Liver (tissue), 10 donors: ENCODE measurements at places on chromosomes 16 and 17. TPM values are rescaled to one million over a fixed set of nuclear protein-coding genes. Genes with fewer than 3 reads are reported as not detected.

Gene MAP3K14
- 1.2 TPM for total RNA-seq

Gene TMEM220
- 19.6 TPM for total RNA-seq

Gene KRT28
- not detected for total RNA-seq

GRCh38 chr17:82831041-82831817 lies 8.6 kb downstream of the ZNF750 start:
- H3K4me1 ChIP-seq, result no peaks in the 10 kb centered on the region
- no peak overlapping the region for H3K4me3 ChIP-seq
- peaks cover 4% of the 10 kb centered on the region for H3K36me3 ChIP-seq
- H3K27ac ChIP-seq, result no peak overlapping the region
- no peak for DNase-seq
- no peaks in the 10 kb centered on the region for H3K27me3 ChIP-seq

Gene CA7
- total RNA-seq, result not detected

Gene HOXB3
- total RNA-seq, result 0.75 TPM

GRCh38 chr17:40645943-40646342 lies 1.7 kb downstream of the SMARCE1 start:
- H3K36me3 ChIP-seq, result peaks cover 22% of the 10 kb centered on the region
- H3K27ac ChIP-seq, result no peak overlapping the region
- peaks cover 6% of the 10 kb centered on the region for H3K4me1 ChIP-seq
- no peak for DNase-seq
- H3K4me3 ChIP-seq, result no peak overlapping the region
- no peaks in the 10 kb centered on the region for H3K27me3 ChIP-seq

DNA sequence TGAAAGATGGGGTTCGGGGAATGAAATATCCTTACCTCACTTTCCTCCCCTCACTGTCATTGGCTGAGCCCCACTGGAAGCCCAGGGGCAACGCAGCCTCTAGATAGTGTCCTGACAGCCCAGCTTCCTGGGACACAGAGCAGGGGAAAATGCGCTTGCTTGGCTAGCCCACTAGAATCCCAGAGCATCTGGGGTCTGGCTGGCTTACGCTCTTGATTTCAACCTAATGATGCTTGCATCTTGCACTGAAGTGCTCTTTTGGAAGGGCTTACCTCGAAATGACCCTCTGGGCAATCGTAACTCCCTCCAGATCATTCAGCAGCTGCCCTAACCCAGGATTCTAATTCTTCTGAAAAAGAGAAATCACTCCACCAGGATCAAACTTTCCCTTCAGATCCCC lies 147.6 kb downstream of the SOX9 start:
- no peaks in the 10 kb centered on the region for H3K27me3 ChIP-seq
- H3K27ac ChIP-seq, result no peak overlapping the region
- H3K4me1 ChIP-seq, result no peaks in the 10 kb centered on the region
- H3K4me3 ChIP-seq, result no peak overlapping the region
- no peaks in the 10 kb centered on the region for H3K36me3 ChIP-seq

Gene EPN3
- total RNA-seq, result 0.33 TPM

DNA sequence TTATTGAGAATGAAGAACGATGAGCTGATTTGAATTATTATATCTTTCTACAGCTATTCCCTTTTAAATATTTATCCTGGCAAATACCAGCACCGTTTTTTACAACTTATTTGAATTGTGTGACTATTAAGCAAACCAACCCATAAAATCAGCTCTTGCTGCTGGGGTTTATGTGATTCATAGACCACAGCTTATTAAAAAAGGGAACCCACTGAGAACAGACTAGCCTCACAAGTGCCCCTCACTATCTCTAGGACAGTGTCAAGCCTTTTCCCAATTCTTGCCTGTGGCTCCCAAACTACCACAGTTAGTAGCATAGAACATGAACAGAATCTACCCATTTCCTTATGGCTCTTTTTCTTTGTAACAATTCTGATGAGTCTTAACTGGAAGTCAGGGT lies 6.1 kb upstream of the LIG3 start:
- no peaks in the 10 kb centered on the region for H3K4me1 ChIP-seq
- no peaks in the 10 kb centered on the region for H3K27me3 ChIP-seq
- H3K4me3 ChIP-seq, result no peak overlapping the region
- H3K27ac ChIP-seq, result no peak overlapping the region
- H3K36me3 ChIP-seq, result no peaks in the 10 kb centered on the region

GRCh38 chr17:61966191-61966590 lies 38.4 kb upstream of the INTS2 start:
- no peak overlapping the region for H3K4me3 ChIP-seq
- no peaks in the 10 kb centered on the region for H3K4me1 ChIP-seq
- H3K27ac ChIP-seq, result no peak overlapping the region
- no peaks in the 10 kb centered on the region for H3K27me3 ChIP-seq

GRCh38 chr17:78706271-78706915 lies 75.7 kb downstream of the CYTH1 start:
- H3K27me3 ChIP-seq, result no peaks in the 10 kb centered on the region
- no peak for DNase-seq
- no peak overlapping the region for H3K4me3 ChIP-seq
- no peaks in the 10 kb centered on the region for H3K4me1 ChIP-seq

- no peak for DNase-seq
- no peak overlapping the region for H3K4me3 ChIP-seq
- H3K36me3 ChIP-seq, result no peaks in the 10 kb centered on the region
- no peaks in the 10 kb centered on the region for H3K4me1 ChIP-seq
- no peaks in the 10 kb centered on the region for H3K27me3 ChIP-seq
- no peak overlapping the region for H3K27ac ChIP-seq
These were observed 283.0 kb downstream of the MAF start for GRCh38 chr16:79317521-79317920.

- H3K27ac ChIP-seq, result no peak overlapping the region
- H3K36me3 ChIP-seq, result no peaks in the 10 kb centered on the region
- DNase-seq, result no peak
- no peaks in the 10 kb centered on the region for H3K27me3 ChIP-seq
- no peak overlapping the region for H3K4me3 ChIP-seq
These were observed 16.7 kb downstream of the NGFR start for GRCh38 chr17:49511810-49512209.

Gene ETV4
- total RNA-seq, result 1.1 TPM

GRCh38 chr16:77700846-77701245 lies 21.5 kb upstream of the NUDT7 start:
- H3K27me3 ChIP-seq, result no peaks in the 10 kb centered on the region
- H3K4me3 ChIP-seq, result no peak overlapping the region
- H3K4me1 ChIP-seq, result no peaks in the 10 kb centered on the region
- no peaks in the 10 kb centered on the region for H3K36me3 ChIP-seq
- no peak overlapping the region for H3K27ac ChIP-seq

GRCh38 chr16:89319886-89320781 lies 102.6 kb downstream of the ZNF778 start:
- H3K4me3 ChIP-seq, result no peak overlapping the region
- H3K4me1 ChIP-seq, result peaks cover 33% of the 10 kb centered on the region
- DNase-seq, result no peak
- H3K36me3 ChIP-seq, result no peaks in the 10 kb centered on the region
- H3K27ac ChIP-seq, result peak overlapping the region; percentile 53

DNA sequence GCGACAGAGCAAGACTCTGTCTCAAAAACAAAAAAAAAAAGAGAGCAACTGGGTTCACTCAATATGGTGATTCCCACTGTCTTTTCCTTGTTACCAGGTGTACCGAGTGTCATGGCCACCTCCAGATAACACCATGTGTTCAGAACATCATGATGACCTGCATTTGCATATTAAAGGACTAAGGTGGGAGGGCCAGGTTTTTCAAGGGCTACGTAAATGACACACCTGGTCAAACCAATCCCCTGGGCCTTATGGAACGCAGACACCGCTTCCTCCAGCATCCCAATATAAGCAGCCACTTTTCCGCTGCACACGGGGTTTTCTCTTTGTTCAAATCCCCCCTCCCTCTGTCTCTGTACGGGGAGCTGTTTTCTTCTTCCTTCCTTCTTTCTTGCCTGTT lies 29.3 kb downstream of the WSCD1 start:
- H3K27me3 ChIP-seq, result no peaks in the 10 kb centered on the region
- no peak for DNase-seq
- no peak overlapping the region for H3K4me3 ChIP-seq

DNA sequence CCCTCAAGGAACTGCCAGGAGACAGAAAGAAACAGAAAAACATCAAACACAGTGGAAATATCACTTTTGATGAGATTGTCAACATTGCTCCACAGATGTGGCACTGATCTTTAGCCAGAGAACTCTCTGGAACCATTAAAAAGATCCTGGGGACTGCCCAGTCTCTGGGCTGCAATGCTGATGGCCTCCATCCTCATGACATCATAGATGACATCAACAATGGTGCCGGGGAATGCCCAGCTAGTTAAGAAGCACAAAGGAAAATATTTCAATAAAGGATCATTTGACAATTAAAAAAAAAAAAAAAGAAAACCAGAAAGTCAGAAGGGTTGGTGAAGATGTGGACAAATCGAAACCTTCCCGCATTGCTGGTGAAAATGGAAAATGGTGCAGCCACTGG lies 14.9 kb upstream of the CHMP6 start:
- no peaks in the 10 kb centered on the region for H3K4me1 ChIP-seq
- no peaks in the 10 kb centered on the region for H3K36me3 ChIP-seq
- H3K27ac ChIP-seq, result no peak overlapping the region
- no peaks in the 10 kb centered on the region for H3K27me3 ChIP-seq

Gene P4HB
- 3,361 TPM for total RNA-seq

GRCh38 chr17:75030161-75030560 lies 16.6 kb downstream of the ATP5PD start:
- H3K4me1 ChIP-seq, result peaks cover 2% of the 10 kb centered on the region
- H3K4me3 ChIP-seq, result no peak overlapping the region
- no peaks in the 10 kb centered on the region for H3K27me3 ChIP-seq
- no peaks in the 10 kb centered on the region for H3K36me3 ChIP-seq
- H3K27ac ChIP-seq, result no peak overlapping the region

DNA sequence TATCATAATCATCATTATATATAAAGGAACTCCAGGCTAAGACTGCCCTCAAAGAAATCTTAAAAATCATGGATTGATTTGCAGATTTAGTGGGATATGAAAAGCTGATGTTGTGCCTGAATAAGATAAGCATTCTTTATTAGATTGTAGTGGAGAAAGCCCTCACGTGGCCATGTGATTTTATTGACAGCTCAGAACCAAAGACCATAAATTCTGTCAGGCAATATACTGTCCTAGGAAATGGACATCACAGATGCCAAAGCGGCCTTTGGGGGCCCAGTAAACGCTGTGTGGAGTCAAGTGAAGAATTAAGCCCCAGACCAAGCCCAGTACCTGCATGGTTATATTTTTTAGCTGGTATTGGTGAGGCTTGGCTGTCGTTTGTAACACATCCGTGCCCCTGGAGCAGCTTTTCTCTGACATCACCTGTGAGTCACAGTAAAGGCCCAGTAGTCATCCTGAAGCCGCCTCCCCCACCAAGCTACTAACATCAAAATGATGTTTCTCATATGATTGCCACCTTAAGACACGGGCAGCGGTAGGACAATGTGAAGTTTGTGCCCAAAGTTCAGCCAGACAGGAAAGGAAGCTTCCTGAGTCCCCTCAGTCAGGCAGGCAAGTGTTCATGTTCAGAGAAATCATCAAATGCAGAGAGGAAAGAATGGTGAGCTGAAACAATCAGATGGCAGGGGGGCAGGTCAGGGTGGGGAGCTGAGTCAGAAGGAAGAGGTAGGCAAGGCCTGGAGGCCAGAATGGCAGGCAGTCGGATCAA lies 209.4 kb downstream of the IRX3 start:
- H3K27ac ChIP-seq, result no peak overlapping the region
- H3K4me3 ChIP-seq, result no peak overlapping the region
- no peaks in the 10 kb centered on the region for H3K27me3 ChIP-seq

Gene DDX28
- 7.6 TPM for total RNA-seq

GRCh38 chr16:11972128-11972527 lies 4.4 kb upstream of the SNX29 start:
- no peaks in the 10 kb centered on the region for H3K27me3 ChIP-seq
- peaks cover 2% of the 10 kb centered on the region for H3K36me3 ChIP-seq
- no peak overlapping the region for H3K4me3 ChIP-seq
- no peak overlapping the region for H3K27ac ChIP-seq
- no peak for DNase-seq

GRCh38 chr17:46158323-46159296 lies 34.6 kb downstream of the KANSL1 start:
- DNase-seq, result no peak
- no peak overlapping the region for H3K4me3 ChIP-seq
- no peak overlapping the region for H3K27ac ChIP-seq
- H3K27me3 ChIP-seq, result no peaks in the 10 kb centered on the region
- peaks cover 20% of the 10 kb centered on the region for H3K4me1 ChIP-seq

DNA sequence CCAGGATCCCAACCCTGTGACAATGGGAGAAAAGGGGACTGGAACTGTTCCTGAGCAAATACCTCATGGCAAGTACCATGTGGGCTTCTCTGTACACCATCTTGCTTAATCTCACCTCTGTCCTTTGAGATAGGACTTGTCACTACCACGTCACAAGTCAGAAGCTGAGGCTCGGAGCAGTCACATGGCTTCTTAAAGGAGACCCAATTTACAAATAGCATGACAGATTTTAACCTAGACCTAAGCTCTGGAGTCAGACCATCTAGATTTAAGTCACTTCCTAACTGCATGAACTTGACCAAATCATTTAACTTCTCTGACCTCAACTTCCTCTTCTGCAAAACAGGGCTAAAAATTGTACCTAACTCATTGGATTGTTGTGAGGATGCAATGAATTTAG lies 36.0 kb upstream of the CCL1 start:
- no peak overlapping the region for H3K27ac ChIP-seq
- DNase-seq, result no peak
- H3K36me3 ChIP-seq, result no peaks in the 10 kb centered on the region
- no peak overlapping the region for H3K4me3 ChIP-seq
- no peaks in the 10 kb centered on the region for H3K4me1 ChIP-seq
- H3K27me3 ChIP-seq, result no peaks in the 10 kb centered on the region

Gene ICAM2
- total RNA-seq, result 17.5 TPM

- H3K27me3 ChIP-seq, result peaks cover 2% of the 10 kb centered on the region
- H3K4me1 ChIP-seq, result no peaks in the 10 kb centered on the region
- no peaks in the 10 kb centered on the region for H3K36me3 ChIP-seq
- no peak overlapping the region for H3K27ac ChIP-seq
These were observed 61.2 kb downstream of the ENGASE start for GRCh38 chr17:79135628-79136405.

Gene SLC6A2
- under 0.01 TPM for total RNA-seq

- no peaks in the 10 kb centered on the region for H3K27me3 ChIP-seq
- peaks cover 8% of the 10 kb centered on the region for H3K36me3 ChIP-seq
- peak overlapping the region; percentile 85 for H3K27ac ChIP-seq
- peaks cover 12% of the 10 kb centered on the region for H3K4me1 ChIP-seq
These were observed 1.5 kb downstream of the ATXN7L3 start for GRCh38 chr17:44197980-44198720.
